T-helper 1 cell (primary cell): ENCODE measurements at places on chromosomes 7 and 10.

- no peak for DNase-seq
Measured at GRCh38 chr7:142146124-142146523, 34.6 kb downstream of the MGAM2 start.

- no peak for DNase-seq
Measured at GRCh38 chr10:6313111-6313895, 110.6 kb downstream of the PFKFB3 start.

DNA sequence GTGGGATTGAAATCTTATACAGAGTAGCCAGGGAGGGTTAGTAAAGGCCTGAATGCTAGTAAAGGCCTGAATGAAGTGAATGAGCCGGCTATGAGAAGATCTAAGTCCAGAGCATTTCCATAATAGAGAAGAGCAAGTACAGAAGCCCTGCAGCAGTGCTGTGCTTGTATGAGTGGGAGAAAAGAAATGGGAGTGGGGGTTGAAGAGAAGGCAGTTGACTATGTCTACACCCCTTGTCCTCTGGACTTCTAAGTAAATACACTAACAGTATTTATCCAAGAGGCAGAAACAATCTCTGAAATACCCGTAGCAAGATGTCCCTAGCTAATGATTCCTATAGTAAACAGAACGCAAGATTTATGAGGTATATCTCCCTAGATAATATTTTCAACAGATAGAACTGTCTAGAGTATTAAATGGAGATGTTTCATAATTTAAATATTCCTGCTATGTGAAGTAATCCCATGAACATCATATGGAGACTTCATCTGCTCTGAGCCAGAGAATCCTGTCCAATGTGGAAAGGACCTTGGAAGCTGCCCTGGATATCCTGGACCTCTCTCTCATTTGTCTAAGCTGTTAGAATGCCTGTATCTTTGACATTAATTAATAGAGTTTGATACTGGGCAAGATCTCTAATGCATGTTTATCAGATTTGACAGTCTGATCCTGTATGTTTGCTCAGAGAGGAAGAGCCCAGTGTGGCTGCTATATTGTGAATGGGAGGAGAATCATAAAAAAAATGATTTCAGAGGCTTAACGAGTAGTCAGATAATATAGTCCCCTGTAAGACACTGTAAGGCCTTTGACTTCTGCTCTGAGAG lies 171.6 kb downstream of the LRRN3 start:
- DNase-seq: no peak

DNA sequence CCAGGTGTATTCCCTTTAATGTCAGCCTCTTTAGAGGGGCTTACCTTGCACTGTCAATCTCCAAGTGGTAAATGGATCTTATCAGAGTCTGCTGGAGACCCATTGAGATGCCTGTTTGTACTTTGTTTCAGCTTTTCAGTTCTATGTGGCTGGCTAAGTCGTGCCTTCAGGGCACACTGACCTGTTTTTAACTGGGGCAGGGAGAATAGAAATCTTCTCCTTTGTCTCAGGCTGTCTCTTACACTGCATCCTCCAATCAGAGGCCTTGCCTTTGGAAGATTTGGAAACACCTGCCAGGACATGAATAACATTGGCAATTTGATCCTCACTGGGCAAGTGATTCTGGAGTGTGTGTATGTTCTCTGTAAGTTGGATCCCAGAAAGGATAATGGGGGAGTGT lies 65.0 kb downstream of the POU6F2 start:
- no peak for DNase-seq

GRCh38 chr7:4085937-4086691 lies 596.0 kb upstream of the FOXK1 start:
- DNase-seq: no peak

- no peak for DNase-seq
Measured at GRCh38 chr7:55423277-55423711, 58.2 kb downstream of the LANCL2 start.

DNA sequence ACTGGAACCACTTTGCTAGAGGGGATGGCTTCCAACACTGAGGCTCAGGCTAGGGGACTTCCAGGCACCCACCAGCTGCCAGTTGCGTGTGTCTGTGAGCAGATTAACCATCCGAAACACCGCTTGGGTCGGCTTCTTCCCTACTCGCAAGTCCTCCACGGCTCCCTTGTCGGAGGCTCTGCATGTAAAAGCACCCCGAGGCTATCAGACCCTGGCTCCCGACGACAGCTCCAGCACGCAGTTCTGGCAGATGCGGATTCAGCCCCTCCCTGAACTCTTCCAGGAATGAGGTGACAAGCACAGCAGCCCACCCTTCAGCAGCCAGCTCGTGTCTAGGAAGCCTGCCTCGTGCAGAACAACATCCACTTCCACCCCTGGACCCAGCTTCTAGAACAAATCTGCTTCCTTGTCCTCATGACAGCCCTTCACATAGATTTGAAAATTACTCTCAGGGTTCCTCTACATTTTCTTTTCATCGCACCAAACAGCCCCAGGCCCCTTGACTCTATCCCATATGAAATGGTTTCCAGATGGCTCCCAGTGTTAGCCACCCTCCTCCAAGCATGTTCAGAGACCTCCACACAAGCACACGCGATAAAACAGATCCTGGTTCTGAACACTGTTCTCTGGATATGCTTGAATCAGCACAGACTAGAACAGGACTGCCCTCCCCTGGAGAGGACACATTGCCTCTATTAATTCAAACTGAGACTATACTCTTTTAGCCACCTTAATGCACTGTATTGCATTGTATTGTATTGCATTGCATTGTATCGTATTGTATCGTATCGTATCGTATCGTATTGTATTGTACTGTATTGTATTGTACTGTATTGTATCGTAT lies 44.6 kb downstream of the SLIT1 start:
- no peak for DNase-seq

DNA sequence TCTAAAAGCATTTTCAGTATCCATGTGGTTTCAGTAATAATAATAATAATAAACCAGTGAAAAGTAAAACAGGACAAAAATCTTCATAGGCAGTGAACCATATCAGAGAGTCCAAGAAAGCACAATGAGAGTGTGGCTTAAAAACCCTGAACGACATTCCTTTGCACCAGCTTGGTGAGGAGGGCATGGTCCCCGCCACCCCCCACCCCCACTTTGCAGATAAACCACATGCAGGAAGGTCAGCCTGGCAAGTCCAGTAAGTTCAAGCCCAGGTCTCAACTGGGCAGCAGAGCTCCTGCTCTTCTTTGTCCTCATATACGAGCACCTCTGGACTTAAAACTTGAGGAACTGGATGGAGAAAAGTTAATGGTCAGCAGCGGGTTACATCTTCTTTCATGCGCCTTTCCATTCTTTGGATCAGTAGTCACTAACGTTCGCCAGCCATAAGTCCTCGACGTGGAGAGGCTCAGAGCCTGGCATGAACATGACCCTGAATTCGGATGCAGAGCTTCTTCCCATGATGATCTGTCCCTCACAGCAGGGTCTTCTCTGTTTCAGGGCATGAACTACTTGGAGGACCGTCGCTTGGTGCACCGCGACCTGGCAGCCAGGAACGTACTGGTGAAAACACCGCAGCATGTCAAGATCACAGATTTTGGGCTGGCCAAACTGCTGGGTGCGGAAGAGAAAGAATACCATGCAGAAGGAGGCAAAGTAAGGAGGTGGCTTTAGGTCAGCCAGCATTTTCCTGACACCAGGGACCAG lies 172.5 kb downstream of the EGFR start:
- DNase-seq: no peak
